ENCODE measurements at places on chromosomes 2 and 18.
A peak's percentile ranks its signal among the peaks of the same experiment; 100 is the strongest.

- no peak for DNase-seq
Measured at GRCh38 chr18:74248595-74248994, 43.2 kb downstream of the CYB5A start.

GRCh38 chr18:13300029-13300428, 81.5 kb downstream of the LDLRAD4 start:
- no peak for DNase-seq

DNA sequence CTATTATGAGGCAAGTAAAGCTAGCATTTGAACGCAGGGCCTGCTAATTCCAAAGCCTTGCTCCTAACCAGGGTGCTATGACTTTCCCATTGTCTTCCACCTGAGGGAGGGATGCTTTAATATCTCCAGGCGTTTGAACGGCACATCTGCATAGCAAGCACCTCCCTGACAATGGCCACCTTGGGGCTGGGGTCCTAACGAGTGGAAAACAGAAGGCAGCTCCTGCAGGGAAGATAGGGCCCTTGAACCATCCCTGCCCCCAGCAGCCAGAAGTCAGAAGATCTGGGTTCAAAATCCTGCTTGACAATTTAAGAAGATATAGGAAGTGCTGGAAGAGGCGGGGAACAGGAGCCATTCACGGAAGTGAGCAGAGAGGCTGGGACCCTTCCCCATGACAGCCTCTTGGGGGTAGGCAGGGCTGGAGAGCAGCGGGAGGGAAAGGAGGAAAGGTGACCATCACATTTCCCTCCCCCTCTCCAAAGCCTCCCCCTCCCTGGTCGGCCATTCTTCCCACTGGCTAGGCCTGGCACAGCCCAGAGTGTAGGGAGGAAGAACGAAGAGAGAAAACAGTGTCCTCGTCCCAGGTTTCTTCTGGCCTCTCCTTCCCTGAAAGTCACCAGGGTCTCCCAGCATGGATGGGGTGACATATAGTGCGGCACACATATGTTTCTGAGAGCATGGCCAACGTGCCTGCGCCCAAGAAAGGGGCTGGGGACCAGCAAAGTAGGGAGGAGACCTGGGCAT, 73.5 kb downstream of the EMX1 start:
- DNase-seq = no peak

DNA sequence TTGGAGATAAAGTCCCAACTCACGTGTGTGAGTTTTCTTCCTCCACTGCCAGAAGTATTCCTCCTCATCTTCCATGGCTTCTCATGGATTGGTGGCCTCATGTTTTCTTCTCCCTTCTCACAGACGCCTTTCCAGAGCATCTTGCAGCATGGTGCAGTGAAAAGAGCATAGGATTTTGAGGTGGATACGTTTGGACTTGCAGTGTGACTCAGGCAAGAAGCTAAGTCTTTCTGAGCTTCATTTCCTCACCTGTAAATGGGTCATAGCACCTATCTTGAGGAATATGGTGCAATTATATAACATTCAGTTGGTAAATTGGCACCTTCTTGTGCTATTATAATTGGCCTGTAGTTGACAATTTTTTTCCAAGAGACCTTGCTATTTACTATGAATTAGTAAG, 247.6 kb downstream of the RDH14 start:
- no peak for DNase-seq

- DNase-seq = no peak
Measured at GRCh38 chr18:26771524-26771923, 94.0 kb downstream of the AQP4 start.

GRCh38 chr2:71460056-71460455, 6.7 kb downstream of the DYSF start:
- no peak for DNase-seq

DNA sequence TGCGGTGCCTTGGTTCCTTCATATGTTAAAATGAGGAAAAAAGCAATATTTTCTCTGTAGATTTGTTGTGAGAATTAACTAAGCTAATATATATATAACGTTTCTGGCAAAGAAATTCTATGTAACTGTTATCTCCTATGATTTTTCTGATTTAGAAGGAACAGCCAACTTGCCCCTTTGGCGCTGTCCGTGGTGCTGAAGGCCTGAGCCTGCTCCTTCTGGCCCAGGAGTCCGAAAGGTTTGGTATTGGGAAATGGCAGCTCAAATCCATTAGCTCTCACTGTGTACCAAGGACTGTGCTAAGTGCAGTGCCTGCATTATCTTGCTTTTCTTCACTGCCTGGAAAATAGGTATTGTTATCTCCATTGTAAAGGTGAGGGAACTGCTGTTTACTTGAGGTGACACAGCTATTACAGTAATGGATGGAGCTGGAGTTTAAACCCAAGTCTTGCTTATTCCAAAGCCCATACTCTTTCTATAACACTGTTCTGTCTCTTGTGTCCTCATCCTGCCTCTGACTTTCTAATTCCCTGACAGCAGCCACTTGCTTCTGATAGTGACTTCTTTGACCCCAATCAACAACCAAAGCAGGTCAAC, 52.2 kb downstream of the C1QL2 start:
- peak; percentile 15 for DNase-seq

DNA sequence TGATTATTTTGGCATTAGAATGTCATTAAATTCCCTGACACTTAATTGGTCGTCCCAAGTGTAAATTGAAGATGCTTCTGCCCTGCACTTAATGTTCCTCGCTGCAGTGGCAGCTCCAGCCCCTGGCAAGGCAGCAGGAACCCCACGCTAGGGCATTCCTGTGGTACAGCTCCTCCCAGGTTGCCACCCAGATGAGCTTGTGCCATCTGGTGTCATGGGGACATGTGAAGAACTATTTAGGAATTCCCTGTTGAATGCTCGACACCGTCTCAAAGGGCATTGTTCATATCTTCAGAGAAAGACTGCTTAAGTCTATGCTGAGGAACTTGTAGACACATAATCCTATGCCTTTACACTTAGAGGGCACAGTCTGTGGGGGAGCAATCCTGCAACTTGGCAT, 38.9 kb downstream of the BCL2L11 start:
- no peak for DNase-seq

- no peak for DNase-seq
Measured at GRCh38 chr2:159225025-159226016, 61.2 kb downstream of the WDSUB1 start.

- no peak for DNase-seq
Measured at GRCh38 chr2:127129937-127130336, 23.0 kb upstream of the BIN1 start.

GRCh38 chr18:41456831-41457230, 498.2 kb upstream of the PIK3C3 start:
- DNase-seq = no peak

All from HL-60 (cell line).